Type B pancreatic cell (in vitro differentiated cells): ENCODE measurements at places on chromosomes 7 and 10. TPM values are rescaled to one million over a fixed set of nuclear protein-coding genes. Genes with fewer than 3 reads are reported as not detected.

DNA sequence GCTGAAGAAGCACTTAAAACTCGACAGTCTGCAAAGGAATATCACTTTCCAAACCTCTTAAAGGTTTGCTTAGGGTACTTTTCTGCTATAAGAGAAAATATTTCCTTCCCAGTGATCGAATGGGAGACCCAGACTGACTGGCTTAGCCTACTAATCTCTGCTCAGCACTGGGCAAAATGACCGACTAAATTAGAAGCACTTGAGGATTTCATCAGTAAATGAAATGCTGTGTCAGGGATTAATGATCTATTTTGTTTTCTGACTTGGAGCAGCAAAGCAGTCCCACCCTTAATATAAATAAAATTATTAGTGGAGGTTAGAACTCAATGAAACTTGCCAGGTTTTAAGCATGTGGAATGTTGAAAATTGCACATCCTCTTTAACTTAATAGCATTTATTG lies 411.6 kb downstream of the NEBL start:
- H3K4me1 ChIP-seq, result no peaks in the 10 kb centered on the region
- no peak overlapping the region for H3K27ac ChIP-seq
- no peak for DNase-seq
- no peaks in the 10 kb centered on the region for H3K36me3 ChIP-seq
- no peak overlapping the region for H3K4me3 ChIP-seq

The OR2A12 gene
- total RNA-seq, result not detected in 2 replicates

DNA sequence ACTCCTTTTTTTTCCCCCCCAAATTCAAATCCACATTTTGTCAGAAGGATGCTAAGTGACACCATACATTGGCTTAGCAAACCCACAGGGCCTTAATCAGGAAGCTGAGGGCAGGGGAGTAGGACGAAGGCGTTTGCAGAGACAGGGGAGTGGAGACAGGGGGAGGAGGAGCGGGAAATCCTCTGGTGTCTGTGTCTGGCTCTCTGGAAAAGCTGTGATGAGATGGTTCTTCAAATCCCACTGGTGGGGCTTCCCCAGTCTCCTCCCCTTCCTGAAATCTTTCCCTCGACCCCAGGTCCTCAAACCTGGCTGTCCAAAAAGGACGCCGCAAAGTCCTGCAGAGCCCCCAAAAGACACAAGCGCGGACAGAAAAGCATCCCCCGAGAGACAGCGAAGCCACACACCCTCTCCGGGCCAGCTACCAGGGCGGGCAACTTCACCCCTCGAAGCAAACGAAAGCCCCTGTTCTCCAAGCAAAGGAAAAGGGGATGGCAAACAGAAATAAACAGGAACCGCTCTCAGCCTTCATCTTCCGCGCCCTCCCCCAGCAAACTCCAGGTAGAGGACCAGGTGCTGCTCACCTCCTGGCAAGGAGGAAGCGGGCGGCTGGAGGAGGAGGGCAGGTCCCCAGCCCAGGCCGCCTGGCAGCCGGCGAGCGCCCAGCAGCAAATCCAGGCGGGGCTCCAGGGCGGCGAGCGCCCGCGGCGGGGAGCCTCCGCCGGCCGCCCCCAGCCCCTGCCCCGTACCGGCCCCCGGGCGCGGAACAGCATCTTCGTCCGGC lies 520 bp downstream of the ELAPOR2 start:
- H3K27ac ChIP-seq, result peak overlapping the region; percentile 42
- no peak for DNase-seq
- no peaks in the 10 kb centered on the region for H3K36me3 ChIP-seq
- peak overlapping the region; percentile 87 for H3K4me3 ChIP-seq
- peaks cover 19% of the 10 kb centered on the region for H3K27me3 ChIP-seq

DNA sequence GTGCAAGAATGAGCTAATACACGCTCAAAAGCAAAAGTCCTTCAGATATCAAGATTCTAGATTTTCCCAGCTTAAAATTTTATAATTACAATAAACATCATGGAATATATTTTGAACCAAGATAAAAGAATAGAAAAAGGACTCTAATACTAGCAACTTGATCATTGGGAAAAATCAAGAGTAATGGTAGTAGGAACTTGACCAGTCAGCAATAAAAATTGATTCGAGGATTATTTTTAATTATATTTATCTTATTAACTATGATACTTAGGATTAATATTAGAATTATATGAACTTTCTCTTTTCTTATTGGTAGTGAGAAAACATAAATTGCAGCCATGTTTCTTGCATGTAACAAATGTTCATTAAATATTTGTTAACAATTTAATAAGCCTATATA lies 152.0 kb downstream of the GNAI1 start:
- no peaks in the 10 kb centered on the region for H3K27me3 ChIP-seq
- no peak for DNase-seq
- no peaks in the 10 kb centered on the region for H3K4me1 ChIP-seq
- no peak overlapping the region for H3K27ac ChIP-seq
- H3K36me3 ChIP-seq, result no peaks in the 10 kb centered on the region

DNA sequence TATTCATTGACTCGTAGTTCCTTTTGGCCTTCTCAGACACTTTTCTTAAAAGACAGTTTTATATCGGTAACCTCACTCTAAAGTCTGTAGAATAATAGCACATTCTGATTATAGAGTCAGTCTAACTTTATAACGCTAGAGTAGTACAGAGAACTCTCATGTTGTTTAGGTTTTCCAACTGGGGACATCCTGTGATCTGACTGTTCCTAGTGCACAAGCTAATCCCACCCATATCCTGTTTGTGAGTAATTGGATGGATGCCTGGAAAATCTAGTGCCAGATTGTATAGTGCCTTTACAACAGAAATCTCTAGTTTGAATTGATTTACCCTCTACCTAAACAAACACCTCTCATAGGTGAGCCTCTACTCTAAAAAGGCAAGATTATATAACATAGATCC lies 107.4 kb downstream of the ZEB1 start:
- no peak overlapping the region for H3K27ac ChIP-seq
- no peak overlapping the region for H3K4me3 ChIP-seq
- no peaks in the 10 kb centered on the region for H3K4me1 ChIP-seq
- no peaks in the 10 kb centered on the region for H3K36me3 ChIP-seq
- H3K27me3 ChIP-seq, result no peaks in the 10 kb centered on the region
- DNase-seq, result no peak

DNA sequence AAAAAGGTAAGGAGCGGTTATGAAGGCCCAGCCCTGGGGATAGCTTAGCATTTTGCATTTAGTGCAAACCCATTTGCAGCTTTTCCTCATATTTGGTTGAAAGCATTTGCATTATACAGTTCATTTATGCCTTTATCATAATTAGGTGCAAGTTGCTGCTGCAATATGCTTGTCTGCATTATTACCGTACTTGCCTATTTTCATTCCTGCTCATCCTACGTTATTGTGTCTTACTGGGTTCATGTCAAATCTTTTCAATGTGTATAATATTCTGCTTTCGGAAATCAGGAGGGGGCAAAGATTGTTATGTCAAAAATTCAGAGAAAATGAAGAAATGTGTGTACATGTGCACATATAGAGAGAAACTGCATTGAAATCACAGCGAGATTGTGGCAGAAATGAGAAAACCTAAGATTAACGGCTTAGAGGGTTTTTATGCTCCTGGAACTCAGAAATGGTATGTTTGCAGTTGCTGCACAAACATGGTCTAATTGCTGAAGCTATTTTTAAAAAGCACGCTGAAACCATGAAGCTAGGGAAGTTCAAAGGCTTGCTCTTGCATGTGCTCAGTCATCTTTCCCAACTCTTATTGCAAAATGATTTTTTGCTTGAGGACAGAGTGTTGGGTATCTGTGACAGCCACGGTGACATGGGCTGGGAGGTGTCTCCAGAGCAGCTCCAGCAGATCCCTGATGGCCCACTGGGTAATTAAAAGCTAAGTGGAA lies 613.2 kb downstream of the SDK1 start:
- no peaks in the 10 kb centered on the region for H3K36me3 ChIP-seq
- H3K4me3 ChIP-seq, result no peak overlapping the region
- DNase-seq, result no peak
- H3K27ac ChIP-seq, result no peak overlapping the region
- no peaks in the 10 kb centered on the region for H3K27me3 ChIP-seq

DNA sequence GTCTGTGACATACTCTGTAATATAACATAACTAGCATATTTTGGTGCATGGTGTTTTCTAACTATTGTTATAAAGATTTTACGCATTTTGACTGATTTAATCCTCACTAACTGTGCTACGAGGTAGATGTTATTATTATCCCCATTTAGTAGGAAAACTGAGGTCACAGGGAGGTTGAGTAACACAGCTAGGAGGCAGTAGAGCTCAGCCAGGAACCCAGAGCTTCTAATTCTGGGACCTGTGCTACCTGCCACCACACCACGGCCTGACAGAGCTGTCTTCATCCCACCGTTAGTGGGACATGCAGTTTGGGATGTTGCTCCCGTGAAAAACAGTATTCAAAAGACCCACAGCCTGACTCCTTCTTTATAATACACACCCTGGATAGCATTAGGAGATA lies 962.5 kb downstream of the CNTNAP2 start:
- no peaks in the 10 kb centered on the region for H3K36me3 ChIP-seq
- H3K4me3 ChIP-seq, result no peak overlapping the region
- H3K27ac ChIP-seq, result no peak overlapping the region
- no peaks in the 10 kb centered on the region for H3K27me3 ChIP-seq
- H3K4me1 ChIP-seq, result peaks cover 7% of the 10 kb centered on the region

The HTRA1 gene
- total RNA-seq, result 12.9 and 32.6 TPM in 2 replicates

The HKDC1 gene
- 2.4 and 8.0 TPM in 2 replicates for total RNA-seq

DNA sequence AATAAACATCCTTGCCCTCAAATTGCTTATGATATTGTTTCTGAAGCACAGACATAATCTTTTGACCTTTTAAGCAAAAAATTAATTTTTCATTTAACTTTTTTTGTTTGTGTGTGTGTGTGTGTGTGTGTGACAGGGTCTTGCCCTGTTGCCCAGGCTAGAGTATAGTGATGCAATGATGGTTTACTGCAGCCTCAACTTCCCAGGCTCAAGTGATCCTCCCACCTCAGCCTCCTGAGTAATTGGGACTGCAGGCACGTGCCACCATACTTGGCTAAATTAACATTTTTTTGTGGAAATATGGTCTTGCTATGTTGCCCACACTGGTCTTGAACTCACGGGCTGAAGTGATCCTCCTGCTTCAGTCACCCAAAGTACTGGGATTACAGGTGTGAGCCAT lies 68.9 kb downstream of the BMPR1A start:
- H3K4me3 ChIP-seq, result no peak overlapping the region
- no peak for DNase-seq
- H3K27ac ChIP-seq, result no peak overlapping the region
- peaks cover 9% of the 10 kb centered on the region for H3K36me3 ChIP-seq
- no peaks in the 10 kb centered on the region for H3K27me3 ChIP-seq

- H3K4me3 ChIP-seq, result no peak overlapping the region
- H3K4me1 ChIP-seq, result peaks cover 15% of the 10 kb centered on the region
- no peak overlapping the region for H3K27ac ChIP-seq
- H3K36me3 ChIP-seq, result peaks cover 40% of the 10 kb centered on the region
These were observed 15.1 kb downstream of the TRUB1 start for GRCh38 chr10:114953047-114953446.

- H3K27me3 ChIP-seq, result peaks cover 31% of the 10 kb centered on the region
- H3K36me3 ChIP-seq, result no peaks in the 10 kb centered on the region
- no peak overlapping the region for H3K4me3 ChIP-seq
- no peak overlapping the region for H3K27ac ChIP-seq
- DNase-seq, result no peak
- H3K4me1 ChIP-seq, result peaks cover 4% of the 10 kb centered on the region
These were observed 322.8 kb upstream of the SORCS1 start for GRCh38 chr10:107487284-107487683.

DNA sequence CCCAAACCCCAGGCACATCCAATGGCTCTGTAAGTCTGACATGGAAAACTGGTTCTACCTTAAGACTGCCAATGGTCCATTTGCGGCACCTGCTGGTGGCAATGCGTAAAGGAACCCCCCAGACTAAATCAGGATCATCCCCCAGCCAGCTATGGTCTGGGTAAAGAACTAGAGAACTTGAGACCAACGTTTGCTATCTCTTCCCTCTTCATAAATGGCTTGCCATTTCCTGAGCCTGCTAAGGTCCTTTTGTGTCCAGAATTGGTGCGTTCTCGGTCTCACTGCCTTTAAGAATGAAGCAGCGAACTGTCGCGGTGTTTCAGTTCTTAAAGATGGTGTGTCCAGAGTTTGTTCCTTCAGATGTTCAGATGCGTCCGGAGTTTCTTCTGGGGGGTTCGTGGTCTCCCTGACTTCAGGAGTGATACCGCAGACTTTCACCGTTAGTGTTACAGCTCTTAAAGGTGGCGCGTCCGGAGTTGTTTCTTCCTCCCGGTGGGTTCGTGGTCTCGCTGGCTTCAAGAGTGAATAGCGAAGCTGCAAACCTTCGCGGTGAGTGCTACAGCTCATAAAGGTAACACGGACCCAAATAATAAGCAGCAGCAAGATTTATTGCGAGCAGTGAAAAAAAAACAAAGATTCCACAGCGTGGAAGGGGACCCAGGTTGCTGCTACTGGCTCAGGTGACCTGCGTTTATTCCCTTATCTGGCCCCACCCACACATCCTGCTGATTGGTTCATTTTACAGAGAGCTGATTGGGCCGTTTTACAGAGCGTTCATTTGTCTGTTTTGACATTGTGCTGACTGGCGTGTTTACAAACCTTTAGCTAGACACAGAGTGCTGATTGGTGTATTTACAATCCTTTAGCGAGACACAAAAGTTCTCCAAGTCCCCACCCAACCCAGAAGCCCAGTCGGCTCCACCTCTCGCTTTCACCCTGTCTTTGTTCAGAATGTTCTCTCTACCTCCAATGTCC lies 95.4 kb downstream of the ELMO1 start:
- no peak overlapping the region for H3K27ac ChIP-seq
- peaks cover 4% of the 10 kb centered on the region for H3K36me3 ChIP-seq
- H3K27me3 ChIP-seq, result no peaks in the 10 kb centered on the region
- no peak overlapping the region for H3K4me3 ChIP-seq
- H3K4me1 ChIP-seq, result peaks cover 19% of the 10 kb centered on the region

- H3K27me3 ChIP-seq, result peaks cover 6% of the 10 kb centered on the region
- no peak overlapping the region for H3K4me3 ChIP-seq
- H3K27ac ChIP-seq, result no peak overlapping the region
- no peaks in the 10 kb centered on the region for H3K4me1 ChIP-seq
- DNase-seq, result no peak
These were observed 412.0 kb downstream of the CNTNAP2 start for GRCh38 chr7:146528581-146528980.

DNA sequence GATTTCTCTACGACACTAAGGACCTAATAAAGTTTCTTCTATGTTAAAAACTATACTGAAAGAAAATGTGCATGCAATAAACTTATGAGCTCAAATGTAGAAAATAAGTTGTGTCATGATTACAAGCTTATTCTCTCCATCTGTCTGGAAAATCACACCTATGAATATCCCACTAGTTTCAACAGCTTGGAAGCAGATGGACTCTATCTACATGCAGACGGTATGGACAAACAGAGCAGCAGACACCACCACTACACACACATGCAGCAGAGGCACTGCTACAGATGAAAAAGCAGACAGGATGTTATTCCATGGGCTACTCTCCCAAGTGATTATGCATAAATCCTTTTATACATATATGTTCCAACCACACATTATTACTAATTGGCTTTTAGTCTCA lies 123.4 kb upstream of the TARP start:
- H3K36me3 ChIP-seq, result no peaks in the 10 kb centered on the region
- H3K4me3 ChIP-seq, result no peak overlapping the region
- no peaks in the 10 kb centered on the region for H3K4me1 ChIP-seq
- no peak for DNase-seq
- H3K27me3 ChIP-seq, result no peaks in the 10 kb centered on the region
